ENCODE measurements at places on chromosomes 2 and 18.

- DNase-seq, result no peak
Observed at GRCh38 chr18:63603772-63604171, 16.6 kb downstream of the SERPINB13 start.

GRCh38 chr2:217732992-217733391 lies 269.8 kb downstream of the TNS1 start:
- no peak for DNase-seq

DNA sequence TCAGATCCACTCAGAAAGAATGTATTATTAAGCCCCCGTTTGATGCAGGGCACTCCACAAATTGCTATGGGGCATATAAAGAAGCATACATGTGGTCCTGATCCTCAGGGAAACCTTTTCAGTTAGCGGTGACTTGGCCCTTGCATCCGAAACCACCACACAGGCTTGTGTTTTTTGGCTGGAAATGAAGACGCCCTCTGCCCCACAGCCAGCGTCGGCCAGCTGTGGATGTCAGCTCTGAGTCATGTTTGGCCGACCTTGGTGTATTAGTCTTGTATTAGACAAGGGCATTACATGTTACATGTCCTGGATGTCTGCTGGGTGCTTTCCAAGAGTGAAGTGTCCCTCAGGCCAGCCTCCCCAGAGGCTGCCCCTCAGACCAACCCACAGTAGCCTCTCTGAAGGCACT lies 107.6 kb upstream of the MAP3K20 start:
- no peak for DNase-seq

DNA sequence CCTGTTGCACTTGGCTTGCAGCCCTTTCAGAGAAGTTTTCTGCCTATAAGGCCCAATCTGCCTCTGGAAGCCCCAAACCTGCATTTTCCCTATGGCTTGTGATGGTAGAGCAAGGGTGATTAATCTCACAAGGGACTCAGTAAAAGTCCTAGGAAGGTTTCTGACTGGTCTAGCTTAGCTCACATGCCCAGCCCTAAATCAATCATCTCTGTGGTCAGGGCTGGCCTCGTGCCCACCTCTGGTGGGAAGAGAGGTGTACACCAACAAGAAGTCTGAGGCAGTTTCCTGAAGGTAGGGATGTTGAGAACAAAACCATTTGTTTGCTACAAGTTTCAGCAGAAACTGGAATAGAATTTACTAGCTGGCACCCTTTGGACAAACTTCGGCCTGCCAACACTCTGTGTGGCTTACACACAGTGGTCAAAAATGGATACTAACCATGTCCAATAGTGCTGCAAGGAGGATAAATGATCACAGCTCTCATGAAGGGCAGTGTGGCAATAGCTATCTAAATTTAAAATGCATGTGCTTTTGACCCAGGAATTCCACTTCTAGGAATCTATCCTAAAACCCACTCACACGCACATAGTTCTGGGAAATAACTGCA lies 96.4 kb downstream of the EN1 start:
- DNase-seq, result no peak

DNA sequence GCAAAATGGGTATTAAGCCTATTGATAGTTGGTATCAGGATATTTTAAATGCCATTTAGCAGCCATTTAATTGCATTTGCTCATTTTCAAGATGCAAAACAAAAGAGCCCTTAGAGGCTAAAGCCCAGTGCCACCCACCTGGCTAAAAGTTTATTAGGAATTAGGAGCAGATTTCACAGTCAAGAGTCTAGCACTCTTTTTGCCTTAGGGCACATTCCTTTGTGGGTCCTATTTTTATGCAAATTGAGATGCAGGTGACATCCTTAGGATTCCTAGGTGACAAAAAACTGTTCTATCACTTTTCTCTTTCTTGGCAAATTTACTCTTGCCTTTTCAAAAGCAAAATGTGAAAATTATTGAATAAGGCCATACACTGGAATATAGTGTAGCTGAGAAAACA lies 42.0 kb downstream of the CTNNA2 start:
- no peak for DNase-seq

Measured in activated naive CD4-positive, alpha-beta T cell (primary cell).